ENCODE measurements at places on chromosomes 4 and X.
A peak's percentile ranks its signal among the peaks of the same experiment; 100 is the strongest.

DNA sequence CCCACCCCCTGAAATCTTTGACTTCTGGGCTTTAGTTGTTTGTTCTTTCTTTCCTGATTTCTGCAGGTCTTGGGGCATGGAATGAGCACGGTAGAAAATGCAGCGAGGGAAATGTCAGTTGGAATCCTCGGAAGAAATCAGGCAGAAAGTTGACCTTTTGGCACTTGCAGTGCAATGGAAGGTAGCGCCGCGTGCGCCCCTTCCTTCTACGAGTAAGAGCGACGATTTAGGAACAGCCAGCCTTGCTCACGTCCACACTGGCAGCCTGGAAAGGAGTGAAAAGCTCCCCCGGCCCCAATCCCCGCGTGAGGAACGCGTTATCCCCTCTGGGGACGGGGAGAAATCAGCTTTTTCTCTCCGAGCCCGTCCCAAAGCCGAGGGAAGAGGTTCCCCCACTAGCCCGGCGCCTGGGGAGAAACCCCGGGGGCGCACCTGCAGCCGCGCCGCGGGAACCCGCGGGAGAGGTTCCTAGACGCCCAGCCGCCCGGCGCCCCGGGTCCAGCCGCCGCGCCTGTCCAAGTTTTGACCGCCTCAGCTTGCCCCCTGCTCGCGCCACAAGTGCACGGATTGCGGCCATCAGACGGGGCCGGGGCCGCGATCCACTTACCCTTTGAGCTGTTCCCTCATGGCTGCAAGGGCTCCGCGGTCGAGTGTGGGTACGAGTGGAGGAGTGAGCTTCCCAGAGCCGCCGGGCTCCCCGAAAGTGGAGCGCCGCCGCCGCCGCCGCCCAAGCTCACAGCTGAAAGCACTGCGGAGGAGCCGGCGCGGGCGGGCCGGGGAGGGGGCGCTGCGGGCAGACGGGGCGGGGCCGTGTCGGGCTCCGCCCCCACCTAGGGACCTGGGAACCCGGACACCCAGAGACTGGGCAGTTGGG, 194.6 kb upstream of the FTHL17 start:
- DNase-seq: no peak

DNA sequence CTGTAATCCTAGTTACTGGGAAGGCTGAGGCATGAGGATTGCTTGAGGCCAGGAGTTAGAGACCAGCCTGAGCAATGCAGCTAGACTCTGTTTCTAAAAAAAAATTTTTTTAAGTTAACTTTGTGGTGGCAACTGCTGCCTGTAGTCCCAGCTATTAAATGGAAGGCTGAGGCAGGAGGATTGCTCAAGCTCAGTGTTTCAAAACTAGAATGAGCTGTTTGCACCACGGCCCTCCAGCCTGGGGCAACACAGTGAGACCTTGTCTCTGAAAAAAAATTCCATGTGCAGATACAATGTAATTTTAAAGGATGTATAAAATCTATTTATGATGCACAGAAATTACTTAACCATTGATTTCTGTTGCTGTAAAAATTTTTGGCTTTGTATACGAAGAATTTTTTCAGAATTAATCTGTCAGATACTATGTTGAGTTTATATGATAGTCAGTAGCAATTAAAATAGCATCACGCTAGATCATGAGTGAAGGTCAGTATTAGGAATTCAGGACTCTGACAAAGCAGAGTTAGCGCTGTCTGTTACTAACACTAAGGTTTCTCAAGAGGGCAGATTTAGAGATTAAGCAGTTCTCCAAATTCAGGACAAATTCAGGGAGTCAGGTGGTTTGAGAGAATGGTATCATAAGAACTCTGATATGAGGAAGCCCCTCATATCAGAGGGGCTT, 8.3 kb upstream of the AGA start:
- no peak for DNase-seq

DNA sequence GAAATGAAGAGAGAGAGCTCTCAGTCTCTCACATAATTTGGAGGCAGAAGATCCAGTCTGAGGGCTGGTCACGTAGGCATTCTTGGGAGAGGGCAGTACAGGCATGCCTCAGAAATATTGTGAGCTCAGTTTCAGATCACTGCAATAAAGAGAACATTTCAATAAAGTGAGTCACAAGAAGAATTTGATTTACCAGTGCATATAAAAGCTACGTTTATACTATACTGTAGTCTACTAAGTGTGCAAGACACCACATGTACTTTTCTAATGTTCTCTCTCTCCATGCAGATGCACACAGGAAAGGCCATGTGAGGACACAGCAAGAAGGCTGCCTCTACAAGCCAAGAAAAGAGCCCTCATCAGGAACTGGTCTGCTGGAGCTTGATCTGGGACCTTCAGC, 583.5 kb upstream of the FAT1 start:
- DNase-seq: no peak

DNA sequence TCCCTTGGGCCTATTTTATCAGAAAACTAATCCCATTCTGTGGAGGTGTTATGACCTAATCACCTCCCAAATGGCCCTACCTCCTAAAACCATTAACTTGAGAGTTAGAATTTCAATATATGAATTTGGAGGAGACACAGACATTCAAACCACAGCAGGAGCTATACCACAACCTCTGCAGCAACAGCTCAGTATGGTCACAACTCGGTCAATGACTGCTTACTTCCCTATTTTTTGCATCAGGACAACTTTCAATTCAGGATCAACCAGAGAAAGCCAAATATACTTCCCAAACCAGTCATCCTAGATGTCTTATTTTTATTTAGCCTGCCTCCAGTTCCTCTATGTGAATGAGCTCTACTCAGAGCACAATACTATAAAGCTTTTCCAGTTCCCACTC, 11.3 kb upstream of the SMARCA5 start:
- DNase-seq: no peak

DNA sequence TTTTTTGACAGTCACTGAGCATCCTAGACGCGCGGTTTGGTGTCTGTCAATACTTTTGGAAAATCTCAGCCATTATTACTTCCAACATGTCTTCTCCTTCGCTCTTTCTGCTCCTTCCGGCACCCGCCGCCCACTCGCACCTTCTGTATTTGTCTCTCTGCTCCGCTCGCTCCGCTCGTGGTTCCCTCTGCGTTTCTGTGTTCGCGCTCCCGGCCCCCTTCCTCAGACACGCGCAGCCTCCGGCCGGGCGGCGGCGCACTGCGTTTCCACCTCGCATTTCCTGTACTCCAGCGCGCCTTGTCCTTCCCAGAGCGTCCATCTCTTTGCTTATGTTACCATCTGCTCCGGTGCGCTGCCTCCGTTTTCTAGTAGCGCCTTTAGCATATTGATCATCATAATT, 21.1 kb downstream of the PDE6B start:
- no peak for DNase-seq

DNA sequence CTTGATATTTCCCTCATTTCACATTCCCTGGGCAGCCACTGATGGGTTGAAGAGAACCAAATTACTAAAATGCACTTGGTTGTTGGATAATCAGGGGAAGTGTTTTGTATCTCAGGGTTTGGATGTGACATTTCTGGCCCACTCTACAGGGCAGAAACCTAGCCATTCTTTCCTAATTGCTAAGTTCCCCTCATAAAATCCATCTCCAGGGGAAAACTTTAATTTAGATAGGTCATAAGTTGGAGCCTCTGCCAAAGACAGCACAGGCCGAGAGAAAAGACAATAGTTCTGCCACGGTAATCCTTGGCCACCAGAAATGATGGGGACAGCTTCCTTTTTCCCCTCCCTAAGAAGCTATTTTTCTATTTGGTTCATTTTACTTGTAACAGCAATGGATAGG, 192.7 kb upstream of the C1QTNF7 start:
- no peak for DNase-seq

DNA sequence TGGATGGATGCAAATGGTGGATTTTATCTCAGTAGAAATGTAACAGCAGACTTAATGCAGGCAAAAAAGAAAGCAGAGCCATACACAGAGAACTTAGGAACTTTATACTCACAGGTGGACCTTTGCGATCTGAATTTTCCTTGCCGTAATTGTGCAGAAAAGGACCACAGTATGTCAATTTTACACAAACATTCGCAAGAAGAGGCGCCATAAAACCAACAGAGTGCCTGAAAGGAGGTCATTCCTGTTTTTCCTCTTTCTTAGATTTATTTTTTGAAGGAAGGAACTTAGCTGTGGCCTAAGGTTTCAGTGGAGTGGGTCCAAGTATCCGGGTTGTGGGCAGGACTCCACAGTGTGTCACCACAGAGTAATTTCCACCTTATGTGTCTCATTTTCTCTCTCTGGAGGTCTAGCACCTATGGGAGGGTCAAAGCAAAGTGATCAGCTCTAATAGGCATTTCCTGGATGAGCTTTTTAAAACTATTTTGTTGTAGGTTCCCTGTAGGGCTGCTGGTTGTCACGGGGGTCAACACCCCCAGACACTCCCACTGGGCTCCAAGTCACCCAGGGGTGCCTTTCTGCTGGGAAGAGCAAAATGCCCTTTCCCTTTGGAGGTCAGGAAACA, 24.7 kb upstream of the PBDC1 start:
- no peak for DNase-seq

- DNase-seq: no peak
These were observed 220.2 kb downstream of the ASMT start for GRCh38 chrX:1835056-1835455.

- DNase-seq: no peak
These were observed 233.8 kb downstream of the FSTL5 start for GRCh38 chr4:161929956-161930355.

DNA sequence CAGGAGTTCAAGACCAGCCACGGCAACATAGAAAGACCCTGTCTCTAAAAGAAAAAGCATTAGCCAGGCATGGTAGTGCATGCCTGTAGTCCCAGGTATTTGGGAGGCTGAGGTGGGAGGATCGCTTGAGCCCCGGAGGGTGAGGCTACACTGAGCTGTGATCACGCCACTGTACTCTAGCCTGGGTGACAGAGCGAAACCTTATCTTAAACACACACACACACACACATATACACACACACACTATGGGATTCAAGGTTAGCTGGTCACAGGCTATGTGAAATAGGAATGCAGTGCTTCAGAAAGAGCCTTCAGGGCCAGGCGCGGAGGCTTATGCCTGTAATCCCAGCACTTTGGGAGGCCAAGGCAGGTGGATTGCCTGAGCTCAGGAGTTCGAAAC, 23.5 kb downstream of the NLGN3 start:
- no peak for DNase-seq

DNA sequence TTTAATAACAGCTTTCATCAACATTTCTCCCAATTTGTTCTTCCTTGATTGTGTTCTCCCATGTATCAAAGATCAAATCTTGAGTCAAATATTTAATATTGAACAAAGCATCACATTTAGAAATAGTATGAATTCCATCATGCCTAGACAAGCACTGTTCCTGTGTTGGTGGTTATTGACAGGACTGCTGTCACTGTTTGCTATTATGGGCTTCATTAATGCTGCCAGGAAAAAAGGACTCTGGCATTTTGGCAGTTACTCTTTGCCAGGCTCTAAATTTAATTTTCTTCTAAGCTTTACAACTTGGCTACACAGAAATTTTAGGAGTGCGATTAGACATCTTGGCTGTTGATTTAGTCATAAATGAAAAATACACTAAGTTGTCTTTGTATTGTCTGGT, 295.9 kb upstream of the NRK start:
- no peak for DNase-seq

GRCh38 chr4:129420637-129421036, 324.7 kb downstream of the C4orf33 start:
- no peak for DNase-seq

GRCh38 chr4:52780617-52781354, 29.6 kb upstream of the ERVMER34-1 start:
- DNase-seq: no peak

GRCh38 chr4:121778991-121779628, 14.1 kb upstream of the SMIM43 start:
- DNase-seq: no peak

GRCh38 chrX:110989447-110989846, 106.5 kb upstream of the PAK3 start:
- no peak for DNase-seq

- DNase-seq: no peak
These were observed 20.6 kb downstream of the ZDHHC9 start for GRCh38 chrX:129823115-129823514.

- no peak for DNase-seq
These were observed 723.7 kb upstream of the AGA start for GRCh38 chr4:178165951-178166308.

- DNase-seq: peak; percentile 9
These were observed 46.2 kb downstream of the SMARCA5 start for GRCh38 chr4:143559757-143560147.

GRCh38 chr4:8194306-8195242, 4.5 kb upstream of the SH3TC1 start:
- DNase-seq: no peak

- no peak for DNase-seq
These were observed 2.0 kb downstream of the PGK1 start for GRCh38 chrX:78105944-78106650.

DNA sequence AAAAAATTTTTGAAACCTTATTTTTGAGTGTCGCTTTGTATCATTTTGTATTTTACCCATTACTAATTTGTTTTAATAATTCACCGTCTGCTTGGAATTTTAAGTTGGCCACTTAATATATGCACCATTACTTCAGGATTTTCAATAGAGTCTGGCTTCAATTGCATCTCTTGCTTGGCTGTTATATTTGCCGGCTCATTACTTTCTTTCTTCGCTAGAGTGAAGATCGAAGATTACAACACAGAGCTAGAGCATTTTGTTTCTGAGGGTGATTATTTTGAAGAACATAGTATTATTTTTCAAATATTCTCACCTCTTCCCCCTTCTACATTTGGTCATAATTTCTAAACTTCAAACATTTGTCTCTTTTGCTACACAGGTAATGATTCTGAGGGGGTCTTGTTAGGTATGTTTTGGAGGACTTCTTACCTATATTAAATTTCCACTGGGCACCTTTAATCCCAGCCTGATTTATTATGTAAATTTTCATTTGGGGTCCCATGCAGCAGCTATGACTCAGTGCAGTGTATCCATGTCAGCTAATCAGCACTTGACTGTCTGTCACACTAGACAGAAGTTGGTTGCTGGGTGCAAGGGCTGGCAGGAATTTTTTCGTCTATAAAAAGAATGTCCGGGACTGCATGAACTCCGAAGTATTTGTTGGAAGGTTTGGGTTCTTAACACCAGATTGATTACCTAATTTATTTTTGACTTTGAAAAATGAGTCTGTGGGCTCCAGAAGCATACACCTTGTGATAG, 18.6 kb downstream of the TBC1D1 start:
- DNase-seq: no peak

GRCh38 chr4:77163641-77164040, 6.6 kb downstream of the CCNG2 start:
- DNase-seq: no peak

DNA sequence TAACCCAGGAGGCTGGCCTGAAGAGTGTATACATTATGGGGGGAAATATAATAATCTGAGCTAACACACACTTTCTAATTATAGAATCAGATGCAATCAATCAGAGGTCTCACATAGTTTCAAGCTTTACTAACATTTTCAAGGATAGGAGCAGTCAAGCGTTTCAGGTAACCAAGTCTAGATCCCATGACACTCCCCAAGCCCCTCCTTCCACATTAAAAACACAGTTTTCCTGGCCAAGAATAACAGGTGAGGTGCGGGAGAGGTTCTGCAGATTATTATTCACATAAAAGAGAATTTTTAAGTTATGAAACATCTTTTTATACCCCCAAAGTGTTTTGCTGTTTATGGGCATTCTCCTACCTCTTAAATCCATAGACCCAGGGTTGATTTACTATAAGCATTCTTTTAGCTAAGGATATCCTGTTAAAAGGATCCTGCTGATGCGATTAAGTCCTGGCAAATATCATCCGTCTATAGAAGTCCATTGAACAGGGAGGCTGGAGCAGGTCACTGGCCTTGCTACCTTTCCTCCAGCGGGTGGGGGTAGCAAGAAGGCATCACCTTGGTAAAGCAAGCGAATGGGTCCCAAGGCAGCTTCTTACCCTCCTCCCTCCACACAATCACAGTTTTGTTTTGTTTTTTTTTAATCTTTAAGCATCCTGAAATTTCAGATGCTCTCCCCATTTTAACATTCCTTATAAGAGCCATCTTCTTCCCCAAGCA, 104.7 kb upstream of the GPM6A start:
- DNase-seq: no peak

All from stimulated activated CD4-positive, alpha-beta T cell treated with anti-CD3 and anti-CD28 coated beads, TNF-alpha, amount 100 ng/mL, for 4 hours (primary cell).